ENCODE measurements at places on chromosomes 2 and 18.

DNA sequence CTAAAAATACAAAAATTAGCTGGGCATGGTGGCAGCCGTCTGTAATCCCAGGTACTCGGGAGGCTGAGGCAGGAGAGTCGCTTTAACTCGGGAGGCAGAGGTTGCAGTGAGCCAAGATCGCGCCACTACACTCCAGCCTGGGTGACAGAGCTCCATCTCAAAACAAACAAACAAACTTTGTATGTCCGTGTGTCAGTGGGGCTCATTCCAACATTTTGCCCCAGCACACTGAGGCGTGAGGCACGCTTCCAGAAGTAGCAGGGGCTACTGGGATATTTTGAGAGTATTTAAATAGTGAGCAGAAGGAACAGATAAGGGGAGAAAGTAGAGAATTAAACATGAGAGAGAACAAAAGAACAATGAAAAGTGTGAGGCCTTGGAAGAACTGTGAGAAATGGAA, 83.3 kb upstream of the TANK start:
- DNase-seq = no peak

DNA sequence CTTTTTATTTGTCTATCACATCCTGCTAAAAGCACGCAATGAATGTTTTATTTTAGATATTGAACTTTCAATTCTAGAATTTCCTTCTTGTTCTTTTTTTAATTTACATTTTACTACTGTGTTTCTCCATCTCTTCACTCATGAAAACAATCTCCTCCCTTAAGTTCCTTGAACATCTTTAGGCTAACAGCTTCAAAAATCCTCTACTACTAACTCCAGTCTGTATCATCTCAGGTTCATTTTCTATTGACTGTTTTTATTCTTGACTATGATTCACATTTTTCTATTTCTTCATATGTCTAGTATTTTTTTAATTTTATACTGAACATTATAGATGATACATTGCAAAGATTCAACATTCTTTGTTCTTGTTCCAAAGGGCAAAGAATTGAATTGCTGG, 79.2 kb upstream of the NCK2 start:
- no peak for DNase-seq

- DNase-seq = no peak
These were observed 382.7 kb upstream of the SALL3 start for GRCh38 chr18:78596794-78597345.

- no peak for DNase-seq
These were observed 27.3 kb downstream of the DCDC2C start for GRCh38 chr2:3730646-3731045.

GRCh38 chr18:60188958-60189357, 183.6 kb downstream of the MC4R start:
- no peak for DNase-seq

- no peak for DNase-seq
These were observed 391.7 kb downstream of the ZEB2 start for GRCh38 chr2:144128130-144128746.

- DNase-seq = no peak
These were observed 121.7 kb upstream of the TACR1 start for GRCh38 chr2:75320898-75321598.

- no peak for DNase-seq
These were observed 40.6 kb downstream of the ZNF516 start for GRCh38 chr18:76454418-76454817.

Data from NCI-H345 (cell line).